ENCODE measurements at places on chromosomes 7 and 10. TPM values are rescaled to one million over a fixed set of nuclear protein-coding genes. Genes with fewer than 3 reads are reported as not detected.

VPS50 gene
- 24.4 TPM for total RNA-seq

MGAM2 gene
- not detected for total RNA-seq

SVOPL gene
- total RNA-seq, result not detected

CNNM1 gene
- 0.13 TPM for total RNA-seq

PNLIPRP1 gene
- total RNA-seq, result not detected

TMEM176A gene
- not detected for total RNA-seq

TCF7L2 gene
- 25.2 TPM for total RNA-seq

PVRIG gene
- total RNA-seq, result not detected

HOGA1 gene
- total RNA-seq, result 0.13 TPM

CALCR gene
- total RNA-seq, result not detected

EVX1 gene
- not detected for total RNA-seq

OR2A42 gene
- not detected for total RNA-seq

LRRC4 gene
- 0.16 TPM for total RNA-seq

EGR2 gene
- total RNA-seq, result 23.9 TPM

C10orf143 gene
- 0.39 TPM for total RNA-seq

SFMBT2 gene
- total RNA-seq, result 1.6 TPM

ADIRF gene
- 24.5 TPM for total RNA-seq

CALML5 gene
- not detected for total RNA-seq

EXOC6 gene
- total RNA-seq, result 2.7 TPM

COL1A2 gene
- 2,173 TPM for total RNA-seq

GNGT1 gene
- not detected for total RNA-seq

RASSF4 gene
- 11.2 TPM for total RNA-seq

PRKCQ gene
- 0.24 TPM for total RNA-seq

INA gene
- 1.1 TPM for total RNA-seq

GLI3 gene
- total RNA-seq, result 34.0 TPM

PHKG1 gene
- not detected for total RNA-seq

ANKRD22 gene
- total RNA-seq, result not detected

C10orf105 gene
- not detected for total RNA-seq

SOSTDC1 gene
- 1.1 TPM for total RNA-seq

UCN3 gene
- total RNA-seq, result not detected

PRSS37 gene
- not detected for total RNA-seq

ZMIZ1 gene
- total RNA-seq, result 52.3 TPM

AGMO gene
- total RNA-seq, result under 0.01 TPM

ANKRD61 gene
- total RNA-seq, result 0.39 TPM

GBF1 gene
- 39.0 TPM for total RNA-seq

HOXA7 gene
- total RNA-seq, result 12.4 TPM

CDK6 gene
- 50.9 TPM for total RNA-seq

ZNF800 gene
- 19.0 TPM for total RNA-seq

SKIDA1 gene
- total RNA-seq, result 1.7 TPM

NPSR1 gene
- not detected for total RNA-seq

PLXNA4 gene
- total RNA-seq, result 0.65 TPM

NCF1 gene
- total RNA-seq, result not detected

CALHM1 gene
- total RNA-seq, result not detected

IFIT3 gene
- total RNA-seq, result 18.0 TPM

GBX1 gene
- total RNA-seq, result not detected
